ENCODE measurements at places on chromosomes 7 and 10. TPM values are rescaled to one million over a fixed set of nuclear protein-coding genes. Genes with fewer than 3 reads are reported as not detected.
A peak's percentile ranks its signal among the peaks of the same experiment; 100 is the strongest.

VWA2 gene
- 0.25 TPM for total RNA-seq

LHFPL3 gene
- not detected for total RNA-seq

PALD1 gene
- total RNA-seq = 4.2 TPM

ITGB8 gene
- 2.8 TPM for total RNA-seq

AQP1 gene
- total RNA-seq = 27.9 TPM

GRCh38 chr10:110793128-110793812 lies 78.5 kb upstream of the PDCD4 start:
- peaks cover 2% of the 10 kb centered on the region for H3K4me1 ChIP-seq
- H3K27me3 ChIP-seq = no peaks in the 10 kb centered on the region
- no peaks in the 10 kb centered on the region for H3K36me3 ChIP-seq

- DNase-seq = no peak
- no peaks in the 10 kb centered on the region for H3K4me1 ChIP-seq
- no peak overlapping the region for H3K27ac ChIP-seq
- H3K27me3 ChIP-seq = no peaks in the 10 kb centered on the region
These were observed 213.6 kb downstream of the DGKI start for GRCh38 chr7:137633133-137633532.

DNA sequence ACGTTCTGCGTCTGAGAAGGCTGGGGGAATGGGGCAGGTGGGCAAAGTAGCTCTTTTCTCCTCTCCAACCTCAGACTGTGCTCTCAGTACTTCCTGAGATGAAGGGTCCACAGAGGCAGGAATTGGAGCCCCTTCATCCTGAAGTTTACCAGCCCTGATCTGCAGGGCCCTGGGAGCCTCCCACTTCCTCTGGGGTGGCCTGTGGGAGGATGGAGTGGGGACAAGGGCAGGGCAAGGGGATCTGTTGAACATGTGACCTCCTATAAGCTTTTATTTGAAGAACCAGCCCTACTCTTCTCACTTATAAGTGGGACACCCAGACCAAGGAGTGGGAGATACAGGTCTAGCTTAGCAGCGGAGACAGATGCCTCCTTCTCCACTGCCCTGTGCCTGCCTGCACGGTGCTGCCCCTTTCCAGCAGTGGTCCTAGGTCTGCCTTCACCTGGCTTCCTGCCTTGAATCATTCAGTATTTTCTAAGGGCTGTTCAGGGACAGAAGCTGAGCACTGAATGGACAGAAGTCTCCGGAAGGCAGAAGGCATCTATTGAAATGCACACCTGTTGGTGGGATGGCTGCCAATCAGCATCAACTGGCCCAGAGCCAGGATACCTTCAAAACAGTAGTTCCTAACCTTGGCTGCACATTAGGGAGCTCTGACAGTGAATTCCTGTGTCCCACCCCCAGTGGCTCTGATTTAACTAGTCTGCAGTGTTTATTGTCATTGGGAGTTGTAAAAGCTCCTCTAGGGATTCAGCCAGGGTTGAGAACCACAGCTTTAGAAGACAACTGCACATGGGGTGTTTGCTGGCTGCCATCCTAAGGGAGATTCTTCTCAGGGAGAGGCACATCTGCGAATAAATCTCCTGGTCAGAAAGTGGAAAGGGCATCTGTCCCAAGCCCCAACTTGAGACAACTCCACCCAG lies 2.7 kb upstream of the ARHGAP22 start:
- H3K27ac ChIP-seq = no peak overlapping the region
- peak; percentile 20 for DNase-seq
- peaks cover 8% of the 10 kb centered on the region for H3K27me3 ChIP-seq
- H3K4me3 ChIP-seq = no peak overlapping the region

DNA sequence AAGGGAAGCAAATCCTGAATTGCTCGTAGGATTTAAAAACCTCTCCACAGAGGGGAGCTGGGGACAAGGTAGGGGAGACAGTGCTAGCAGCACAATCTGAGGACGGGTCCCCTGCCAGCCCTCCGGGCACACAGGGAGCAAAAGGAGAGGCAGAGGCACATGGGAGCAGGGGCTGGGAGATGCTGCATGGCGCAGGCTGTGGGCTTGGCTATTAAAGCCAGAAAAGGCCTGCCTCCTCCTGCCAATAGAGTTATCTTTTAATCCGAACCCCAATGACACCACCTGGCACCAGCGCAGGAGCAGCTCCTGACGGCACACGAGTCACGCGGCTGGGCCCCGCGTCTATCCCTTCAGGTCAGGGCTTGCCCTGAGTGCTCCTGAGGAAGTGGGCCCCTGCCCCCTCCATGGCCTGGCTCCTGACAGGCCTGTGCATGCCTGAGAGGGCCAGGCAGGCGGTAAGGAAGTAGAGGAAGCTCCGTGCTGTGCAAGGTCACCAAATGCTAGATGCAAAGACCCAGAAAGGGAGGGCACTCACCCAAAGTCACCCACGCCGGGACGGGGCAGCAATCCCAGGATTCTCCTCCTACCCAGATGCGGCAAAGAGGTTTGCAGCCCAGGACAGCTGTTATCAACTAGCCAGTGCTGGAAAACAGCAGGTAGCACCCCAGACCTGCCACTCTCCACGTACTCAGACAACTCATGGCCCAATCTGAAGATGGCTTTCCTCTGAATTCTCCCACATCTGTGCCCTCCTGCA lies 28.1 kb downstream of the DLG5 start:
- H3K27ac ChIP-seq = peak overlapping the region; percentile 35
- peaks cover 13% of the 10 kb centered on the region for H3K4me1 ChIP-seq
- no peak for DNase-seq
- no peaks in the 10 kb centered on the region for H3K27me3 ChIP-seq
- H3K4me3 ChIP-seq = no peak overlapping the region

DNA sequence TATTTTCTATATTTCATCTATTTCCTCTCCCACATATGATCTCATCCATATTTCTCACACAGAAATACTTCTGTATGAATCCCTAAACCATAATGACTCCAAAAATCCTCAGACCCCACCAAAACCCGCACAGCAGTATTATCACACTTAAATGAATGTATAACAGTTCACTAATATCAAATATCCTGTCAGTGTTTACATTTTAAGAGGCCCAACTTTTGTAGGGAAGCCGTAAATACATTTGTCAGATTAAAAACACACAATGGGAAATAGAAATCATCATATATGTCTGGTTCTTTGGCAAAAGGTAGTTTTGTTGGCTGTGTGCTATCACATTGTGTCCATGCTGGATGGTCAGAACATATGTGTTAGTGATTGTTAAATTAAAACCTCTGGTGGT lies 4.2 kb downstream of the AUTS2 start:
- no peaks in the 10 kb centered on the region for H3K36me3 ChIP-seq
- DNase-seq = no peak
- H3K27me3 ChIP-seq = no peaks in the 10 kb centered on the region
- no peak overlapping the region for H3K27ac ChIP-seq
- H3K4me3 ChIP-seq = no peak overlapping the region

- no peaks in the 10 kb centered on the region for H3K36me3 ChIP-seq
- no peak overlapping the region for H3K27ac ChIP-seq
- DNase-seq = no peak
- no peaks in the 10 kb centered on the region for H3K4me1 ChIP-seq
These were observed 8.3 kb upstream of the ASZ1 start for GRCh38 chr7:117435475-117436043.

DNA sequence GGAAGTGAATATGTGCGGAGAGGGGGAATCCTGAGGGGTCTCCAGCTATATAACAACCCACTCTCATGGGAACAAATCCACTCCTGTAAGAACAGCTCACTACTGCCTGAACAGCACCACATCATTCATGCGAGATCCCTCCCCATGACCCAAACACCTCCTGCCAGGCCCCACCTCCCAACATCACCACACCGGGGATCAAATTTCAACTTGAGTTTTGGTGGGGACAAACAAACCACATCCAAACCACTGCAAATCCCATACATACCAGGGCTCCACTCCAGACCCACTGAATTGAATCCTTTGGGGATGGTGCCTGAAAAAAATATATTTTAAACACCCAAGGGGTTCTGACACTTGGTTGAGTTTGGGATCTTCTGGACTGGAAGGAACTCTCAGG lies 181.5 kb upstream of the PLXNA4 start:
- H3K36me3 ChIP-seq = no peaks in the 10 kb centered on the region
- DNase-seq = no peak
- H3K27ac ChIP-seq = no peak overlapping the region
- no peaks in the 10 kb centered on the region for H3K27me3 ChIP-seq
- H3K4me3 ChIP-seq = no peak overlapping the region
- no peaks in the 10 kb centered on the region for H3K4me1 ChIP-seq

- DNase-seq = no peak
- H3K4me3 ChIP-seq = no peak overlapping the region
- no peaks in the 10 kb centered on the region for H3K27me3 ChIP-seq
- H3K36me3 ChIP-seq = no peaks in the 10 kb centered on the region
- H3K27ac ChIP-seq = no peak overlapping the region
These were observed 173.4 kb downstream of the RNF216 start for GRCh38 chr7:5607951-5608656.

GRCh38 chr10:103990121-103990520 lies 23.2 kb downstream of the SLK start:
- H3K36me3 ChIP-seq = no peaks in the 10 kb centered on the region
- no peaks in the 10 kb centered on the region for H3K4me1 ChIP-seq
- no peaks in the 10 kb centered on the region for H3K27me3 ChIP-seq
- H3K4me3 ChIP-seq = no peak overlapping the region
- no peak overlapping the region for H3K27ac ChIP-seq

- H3K36me3 ChIP-seq = no peaks in the 10 kb centered on the region
- peaks cover 21% of the 10 kb centered on the region for H3K4me1 ChIP-seq
- no peaks in the 10 kb centered on the region for H3K27me3 ChIP-seq
- no peak for DNase-seq
- no peak overlapping the region for H3K27ac ChIP-seq
These were observed 23.7 kb upstream of the EGFR start for GRCh38 chr7:54995166-54995565.

GRCh38 chr10:3566627-3567026 lies 218.4 kb downstream of the KLF6 start:
- no peaks in the 10 kb centered on the region for H3K27me3 ChIP-seq
- H3K36me3 ChIP-seq = no peaks in the 10 kb centered on the region
- H3K27ac ChIP-seq = no peak overlapping the region
- H3K4me1 ChIP-seq = no peaks in the 10 kb centered on the region

GRCh38 chr10:111698711-111699110 lies 484.9 kb downstream of the GPAM start:
- no peaks in the 10 kb centered on the region for H3K27me3 ChIP-seq
- no peak for DNase-seq
- no peaks in the 10 kb centered on the region for H3K4me1 ChIP-seq
- H3K27ac ChIP-seq = no peak overlapping the region

DNA sequence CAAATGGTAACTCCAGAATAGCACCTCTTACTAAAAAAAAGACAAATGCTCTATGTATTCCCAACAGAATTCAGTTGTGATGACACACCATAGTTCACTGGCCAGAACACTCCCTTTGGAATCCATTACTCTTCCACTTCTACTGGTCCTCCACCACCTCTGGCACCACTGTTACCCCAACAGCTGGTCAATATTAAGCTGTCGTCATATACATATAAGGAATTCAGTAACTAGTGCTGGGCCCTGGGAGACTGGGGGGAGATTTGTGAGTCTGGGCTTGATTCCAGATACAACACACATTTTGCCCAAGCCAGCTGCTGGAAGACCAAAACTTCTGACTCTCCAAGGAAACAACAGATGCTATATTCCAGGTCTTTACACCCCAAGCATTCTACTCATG lies 26.0 kb upstream of the ITGA8 start:
- DNase-seq = no peak
- no peak overlapping the region for H3K27ac ChIP-seq
- peaks cover 4% of the 10 kb centered on the region for H3K27me3 ChIP-seq
- H3K4me3 ChIP-seq = no peak overlapping the region

DNA sequence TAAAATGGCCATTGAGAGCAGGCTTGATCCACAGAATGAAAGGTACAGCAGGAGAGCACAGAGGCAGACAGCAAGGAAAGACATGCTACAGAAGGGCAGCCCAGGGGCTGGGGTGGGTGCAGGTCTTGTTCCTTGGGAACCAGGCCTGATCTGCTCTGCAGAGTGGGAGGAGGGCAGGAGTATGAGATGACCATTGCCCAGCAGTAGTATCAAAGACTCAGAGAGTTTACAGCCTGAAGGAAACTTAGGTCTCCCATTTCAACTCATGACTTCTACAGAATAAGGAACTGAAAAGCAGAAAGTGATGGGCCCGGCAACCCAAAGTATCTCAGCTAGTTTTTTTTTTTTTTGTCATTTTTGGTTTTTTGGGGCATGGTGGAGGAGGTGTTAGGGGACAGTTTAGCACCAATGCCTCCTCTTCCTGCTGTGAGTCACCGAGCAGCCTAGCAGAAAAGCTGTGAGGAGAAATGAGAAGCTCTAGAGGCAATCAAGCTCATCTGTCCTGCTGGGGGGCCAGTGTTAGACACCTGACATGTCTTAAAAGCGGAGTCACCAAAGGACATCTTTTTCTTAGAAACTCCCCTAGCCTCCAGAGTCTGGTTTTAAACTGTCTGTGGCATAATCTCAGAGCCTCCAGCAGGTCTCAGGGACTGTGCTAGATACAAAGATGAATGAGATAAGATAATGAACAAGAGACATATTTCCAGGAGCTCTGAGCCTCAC lies 34.3 kb upstream of the HERPUD2 start:
- H3K4me3 ChIP-seq = no peak overlapping the region
- no peak overlapping the region for H3K27ac ChIP-seq
- no peaks in the 10 kb centered on the region for H3K27me3 ChIP-seq

DNA sequence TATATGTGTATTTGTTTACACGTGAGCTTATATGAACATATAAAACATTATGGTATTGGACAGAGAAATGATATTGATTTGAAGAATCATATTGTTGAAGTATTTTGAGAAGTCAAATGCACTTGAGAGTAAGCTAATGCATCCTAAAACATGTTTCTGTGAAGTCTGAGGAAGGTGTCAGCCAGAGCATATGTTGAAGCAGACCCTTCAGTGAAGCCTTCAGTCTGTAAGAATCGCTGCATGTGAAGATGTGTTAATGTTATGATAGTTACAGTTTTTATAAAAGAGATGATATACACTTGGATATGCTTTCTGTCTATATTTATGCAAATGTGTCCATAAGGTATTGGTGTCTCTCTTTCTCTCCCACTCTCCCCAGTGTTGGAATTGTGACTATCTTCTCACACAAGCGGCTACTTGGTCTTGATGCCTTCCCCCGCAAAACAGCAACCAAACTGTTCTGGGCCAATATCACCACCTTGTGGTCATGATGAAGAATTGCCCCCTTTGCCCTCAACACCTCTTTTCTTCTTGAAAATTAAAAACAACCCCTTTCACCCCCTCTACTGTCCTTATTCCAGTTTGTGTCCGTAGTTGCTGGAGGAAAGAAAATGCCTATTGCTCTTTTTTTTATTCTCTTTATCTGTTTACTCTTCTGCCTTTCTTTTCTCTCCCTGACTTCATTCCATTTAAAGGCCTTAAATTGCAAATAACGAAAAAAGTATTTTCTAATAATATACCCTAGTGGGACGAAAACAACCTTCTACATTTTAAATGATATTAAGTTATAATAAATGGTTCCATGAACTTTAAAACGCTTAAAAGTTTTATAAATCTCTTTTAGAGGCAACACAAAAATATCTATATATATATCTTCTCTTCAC lies 64.9 kb downstream of the IKZF1 start:
- DNase-seq = peak; percentile 37
- no peak overlapping the region for H3K4me3 ChIP-seq
- no peak overlapping the region for H3K27ac ChIP-seq
- no peaks in the 10 kb centered on the region for H3K27me3 ChIP-seq
